Calu3 (cell line): ENCODE measurements at places on chromosomes 12 and 14. TPM values are rescaled to one million over a fixed set of nuclear protein-coding genes. Genes with fewer than 3 reads are reported as not detected.

GRCh38 chr14:74618078-74618952, 6.3 kb upstream of the LTBP2 start:
- DNase-seq = peak; percentile 68
- peaks cover under 1% of the 10 kb centered on the region for H3K27me3 ChIP-seq
- H3K36me3 ChIP-seq = peaks cover 21% of the 10 kb centered on the region
- H3K27ac ChIP-seq = peak overlapping the region; percentile 80
- peaks cover 84% of the 10 kb centered on the region for H3K4me1 ChIP-seq
- peak overlapping the region; percentile 9 for H3K4me3 ChIP-seq

DNA sequence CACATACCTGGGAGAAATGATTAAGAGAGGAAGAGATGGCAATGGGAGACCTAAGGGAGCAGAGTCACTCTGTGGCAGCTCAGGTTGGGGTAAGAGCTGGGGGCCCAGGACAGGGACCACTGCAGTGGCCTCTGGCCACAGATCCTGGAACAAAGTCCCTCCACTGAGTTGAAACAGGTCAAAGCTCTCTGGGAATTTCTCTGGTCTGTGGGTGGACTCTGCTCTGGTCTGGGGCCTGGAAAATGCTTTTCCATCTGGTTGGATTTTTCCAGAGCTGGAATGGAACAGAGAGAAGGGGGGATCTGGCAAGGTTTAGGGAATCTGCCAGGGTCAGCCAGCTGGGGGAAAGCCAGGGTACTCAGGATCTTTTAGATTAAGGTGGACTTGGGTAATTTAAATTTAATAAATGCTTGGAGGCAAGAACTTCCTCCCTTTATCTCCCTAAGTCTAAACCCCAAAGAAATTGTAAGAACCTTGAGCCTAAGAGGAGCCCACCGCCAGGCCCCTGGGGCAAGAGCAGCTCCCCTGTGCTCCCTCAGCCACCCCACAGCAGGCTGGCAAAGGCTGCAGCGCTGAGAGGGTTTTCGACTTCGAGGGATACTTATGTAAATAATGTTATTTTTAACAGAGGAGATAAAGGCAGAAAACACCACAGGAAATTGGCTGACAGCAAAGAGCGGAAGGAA, 3.7 kb downstream of the HOXC10 start:
- H3K27me3 ChIP-seq = peaks cover 100% of the 10 kb centered on the region
- peak overlapping the region; percentile 10 for H3K4me3 ChIP-seq
- peaks cover 24% of the 10 kb centered on the region for H3K4me1 ChIP-seq
- DNase-seq = no peak

CD69 gene
- total RNA-seq = 1.7 and 2.6 TPM in 2 replicates

GRCh38 chr14:45125754-45126153, 8.5 kb downstream of the FKBP3 start:
- no peak overlapping the region for H3K4me3 ChIP-seq
- DNase-seq = no peak
- no peaks in the 10 kb centered on the region for H3K27me3 ChIP-seq
- H3K36me3 ChIP-seq = peaks cover 17% of the 10 kb centered on the region
- no peak overlapping the region for H3K27ac ChIP-seq

ZNF385A gene
- 9.1 and 9.5 TPM in 2 replicates for total RNA-seq

CD163L1 gene
- 13.4 and 14.2 TPM in 2 replicates for total RNA-seq

DNA sequence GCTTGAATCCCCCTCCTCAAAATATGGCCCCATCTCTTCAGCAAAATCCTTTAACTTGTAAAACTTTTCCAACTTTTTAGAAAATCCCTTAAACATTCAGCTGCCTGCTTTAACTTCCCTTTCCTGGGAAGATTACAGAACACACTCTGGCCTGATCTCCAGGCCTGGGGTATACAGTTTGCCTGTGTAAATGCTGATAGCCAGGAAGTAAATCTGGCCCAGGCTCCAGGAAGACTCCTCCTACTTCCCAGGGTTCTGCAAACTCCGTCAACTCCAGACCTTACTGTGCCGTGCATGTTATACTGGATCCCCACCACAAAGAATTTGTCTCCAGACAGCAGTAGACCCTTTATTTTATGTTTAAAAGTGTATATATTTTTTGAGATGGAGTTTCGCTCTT, 67.0 kb upstream of the FERMT2 start:
- no peak for DNase-seq
- H3K27me3 ChIP-seq = peaks cover 16% of the 10 kb centered on the region
- no peak overlapping the region for H3K4me3 ChIP-seq
- no peaks in the 10 kb centered on the region for H3K36me3 ChIP-seq
- H3K4me1 ChIP-seq = no peaks in the 10 kb centered on the region

ADGRD1 gene
- total RNA-seq = not detected in 2 replicates

GRCh38 chr12:61713121-61713520, 547.1 kb upstream of the USP15 start:
- H3K27me3 ChIP-seq = no peaks in the 10 kb centered on the region
- no peaks in the 10 kb centered on the region for H3K36me3 ChIP-seq
- H3K4me1 ChIP-seq = no peaks in the 10 kb centered on the region
- DNase-seq = no peak
- H3K4me3 ChIP-seq = no peak overlapping the region
- H3K27ac ChIP-seq = no peak overlapping the region
